ENCODE measurements at places on chromosomes 1 and 21.

DNA sequence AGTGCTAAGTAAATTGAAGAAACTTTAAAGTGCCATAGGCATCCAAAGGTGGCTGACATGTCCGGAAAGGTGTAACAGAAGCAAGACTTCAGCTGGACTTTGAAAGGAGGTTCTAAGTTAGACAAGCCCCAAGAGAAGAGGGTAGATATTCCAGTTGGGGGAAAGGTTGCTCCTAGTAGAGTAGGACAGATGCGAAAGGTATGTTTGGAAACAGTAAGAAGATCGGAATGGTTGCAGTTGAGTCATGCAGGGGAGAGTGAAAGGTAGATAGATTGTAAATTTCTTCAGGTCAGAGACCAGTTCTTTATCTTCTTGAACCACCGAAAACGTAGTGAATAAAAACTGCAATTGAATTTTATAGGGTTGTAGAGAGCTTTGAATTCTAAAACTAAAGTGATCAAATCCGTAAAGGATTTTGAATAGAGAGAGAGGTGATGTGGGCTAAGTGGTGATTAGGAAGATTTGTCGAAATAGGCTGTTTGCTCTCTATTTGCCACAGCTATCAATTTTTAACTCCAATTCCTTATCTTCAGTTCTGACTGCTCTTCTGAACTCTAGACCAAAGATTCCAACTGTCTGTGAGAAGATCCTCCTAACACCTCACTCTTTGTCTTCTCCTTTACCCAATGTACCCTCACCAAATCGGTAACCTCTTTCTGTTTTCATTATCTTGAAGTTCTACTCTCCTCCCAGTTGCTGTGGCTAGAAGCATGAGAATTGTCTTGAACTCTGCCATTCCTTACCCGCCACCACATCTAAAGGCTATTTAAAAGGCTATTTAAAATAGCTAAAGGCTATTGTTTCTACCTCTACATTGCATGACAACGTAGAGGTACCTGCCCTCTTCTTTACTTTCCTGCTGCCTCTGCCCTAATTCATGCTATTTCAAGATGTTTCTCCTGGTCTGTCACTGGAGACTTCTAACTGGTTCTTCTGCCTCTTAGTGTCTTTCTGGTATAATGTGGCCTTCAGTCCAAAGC, 16.7 kb downstream of the MACF1 start:
- DNase-seq, result no peak

- DNase-seq, result no peak
Measured at GRCh38 chr1:211731456-211732292, 56.3 kb upstream of the NEK2 start.

DNA sequence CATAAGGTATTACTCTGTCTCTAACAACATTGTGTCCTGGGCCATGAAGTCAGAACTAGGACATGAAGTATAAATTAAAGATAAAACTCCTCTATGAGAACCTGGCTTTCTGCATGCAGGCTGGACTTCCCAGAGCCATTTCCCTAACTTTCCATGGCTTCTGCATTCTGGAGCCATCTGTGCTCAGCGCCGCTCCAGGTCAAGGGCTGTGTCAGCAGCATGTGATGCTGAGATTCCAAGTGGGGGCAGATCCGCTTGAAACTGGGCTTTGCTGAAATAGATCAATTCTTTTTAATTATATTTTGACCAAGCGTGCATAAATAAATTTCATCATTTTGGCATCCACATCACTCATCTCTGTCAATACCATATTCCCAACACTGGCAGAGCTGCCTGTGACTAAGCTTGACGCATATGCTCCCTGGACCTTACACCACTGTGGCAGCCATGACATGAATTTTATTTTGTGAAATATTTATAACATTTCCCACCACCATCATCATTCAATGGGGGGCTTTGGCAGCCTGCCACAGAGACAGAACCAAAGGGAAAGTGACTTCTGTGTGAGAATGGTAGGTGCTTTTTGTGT, 110.4 kb upstream of the KCNK1 start:
- DNase-seq, result no peak

DNA sequence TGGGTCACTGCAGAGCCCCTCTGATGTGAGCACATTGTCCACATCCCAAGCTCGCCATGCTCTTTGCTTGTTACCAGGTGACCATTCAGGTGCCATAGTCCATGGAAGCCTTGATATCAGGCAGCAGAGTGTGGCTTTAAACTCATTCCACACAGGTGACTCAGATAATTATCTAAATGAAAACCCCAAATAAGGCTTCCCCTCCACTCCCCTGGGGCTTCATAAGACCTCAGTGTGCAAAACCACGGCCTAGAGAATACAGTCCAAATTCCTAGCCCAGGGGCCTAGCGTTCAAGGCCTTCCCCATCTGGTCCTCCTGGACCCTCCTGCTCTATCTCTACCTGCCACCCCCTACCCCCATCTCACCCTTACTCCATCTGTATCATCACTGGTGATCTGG, 97.1 kb downstream of the ARHGEF10L start:
- no peak for DNase-seq

- no peak for DNase-seq
Measured at GRCh38 chr1:31872658-31873636, 57.1 kb upstream of the SPOCD1 start.

Data from right atrium auricular region (tissue), 2 donors.